ENCODE measurements at places on chromosomes 5 and 9.

- no peak for DNase-seq
These were observed 528.8 kb downstream of the CSNK1G3 start for GRCh38 chr5:124040799-124041198.

DNA sequence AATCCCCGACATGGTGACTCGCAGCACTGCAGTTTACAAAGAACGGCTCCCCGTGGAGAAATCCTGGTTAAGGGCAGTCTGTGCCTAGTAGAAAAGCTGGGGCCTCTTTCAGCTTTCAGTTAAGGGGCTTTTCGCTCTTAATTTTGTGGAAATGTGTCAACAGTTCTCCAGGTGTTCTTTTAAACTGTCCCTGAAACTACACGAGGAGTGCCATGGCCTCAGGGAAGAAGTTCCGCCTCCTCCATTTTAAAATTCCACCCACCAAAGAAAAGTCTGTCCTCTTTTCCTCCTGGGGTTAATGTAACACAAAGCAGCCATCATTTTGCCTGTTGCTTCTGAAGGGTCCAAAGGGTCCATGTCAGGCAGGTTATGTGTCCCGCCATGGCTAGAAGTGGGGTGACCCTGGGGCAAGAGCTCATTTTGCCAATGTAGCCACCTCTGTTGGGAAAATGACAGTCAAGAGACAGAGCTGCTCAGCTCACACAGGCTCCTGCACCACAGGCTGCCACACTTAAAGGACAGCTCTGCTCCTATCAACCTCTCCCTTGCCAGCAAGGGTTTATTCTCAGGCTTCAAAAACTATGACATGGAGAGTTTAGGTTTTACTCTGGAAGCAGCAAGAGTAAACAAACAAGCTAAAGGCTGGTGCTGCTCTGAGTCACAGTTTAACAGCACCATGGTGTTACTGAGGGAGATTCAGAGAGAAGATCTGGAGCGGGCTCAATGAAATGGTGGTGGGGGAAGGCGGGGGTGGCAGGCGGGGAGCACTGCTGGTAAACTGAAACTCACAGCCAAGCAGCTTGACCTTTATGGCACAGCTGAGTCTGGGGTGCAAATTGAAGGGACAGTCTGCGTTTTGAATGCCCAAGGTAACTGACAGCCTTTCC is 3.2 kb downstream of the WHRN start:
- no peak for DNase-seq

DNA sequence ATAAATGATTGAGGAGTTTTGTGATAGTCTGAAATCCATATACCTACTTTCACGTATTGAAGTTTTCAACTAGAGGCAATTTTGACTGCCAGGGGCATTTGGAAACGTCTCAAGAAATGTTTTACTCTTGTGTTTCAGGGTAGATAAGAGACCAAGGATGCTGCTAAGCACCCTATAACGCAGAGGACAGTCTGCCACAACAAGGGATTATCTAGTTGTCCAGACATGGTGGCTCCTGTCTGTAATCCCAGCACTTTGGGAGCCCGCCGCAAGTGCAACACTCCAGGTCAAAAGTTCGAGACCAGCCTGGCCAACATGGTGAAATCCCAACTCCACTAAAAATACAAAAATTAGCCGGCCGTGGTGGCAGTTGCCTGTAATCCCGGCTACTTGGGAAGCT is 133.7 kb upstream of the CCNG1 start:
- no peak for DNase-seq

- DNase-seq = no peak
These were observed 45.0 kb downstream of the SECISBP2 start for GRCh38 chr9:89363311-89363670.

DNA sequence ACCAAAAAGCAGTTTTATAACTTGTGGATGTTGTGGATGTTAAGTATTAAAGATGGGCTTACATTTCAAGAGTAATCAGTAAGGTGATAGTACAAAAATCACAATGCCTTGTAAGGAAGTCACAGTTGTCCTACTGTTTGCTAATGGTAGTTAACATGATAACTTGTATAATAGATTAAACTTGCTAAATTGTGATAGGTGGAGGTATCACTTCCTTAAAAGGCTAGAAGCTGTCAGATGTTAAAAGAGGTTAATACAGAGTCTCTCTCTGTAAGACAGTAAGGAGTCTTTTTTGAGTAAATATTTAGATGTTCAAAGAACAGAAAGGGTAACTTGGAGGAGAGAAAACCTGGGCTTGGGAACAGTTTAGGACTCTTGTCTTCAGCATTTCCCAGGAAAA is 14.2 kb upstream of the MACIR start:
- DNase-seq = no peak

- DNase-seq = no peak
These were observed 232.6 kb downstream of the MAST4 start for GRCh38 chr5:66828548-66829357.

- DNase-seq = no peak
These were observed 273.4 kb downstream of the KCNN2 start for GRCh38 chr5:114634967-114635901.

- DNase-seq = no peak
These were observed 6.7 kb downstream of the ECM2 start for GRCh38 chr9:92529124-92529523.

GRCh38 chr9:121529237-121529987 is 29.8 kb upstream of the GGTA1 start:
- DNase-seq = no peak

DNA sequence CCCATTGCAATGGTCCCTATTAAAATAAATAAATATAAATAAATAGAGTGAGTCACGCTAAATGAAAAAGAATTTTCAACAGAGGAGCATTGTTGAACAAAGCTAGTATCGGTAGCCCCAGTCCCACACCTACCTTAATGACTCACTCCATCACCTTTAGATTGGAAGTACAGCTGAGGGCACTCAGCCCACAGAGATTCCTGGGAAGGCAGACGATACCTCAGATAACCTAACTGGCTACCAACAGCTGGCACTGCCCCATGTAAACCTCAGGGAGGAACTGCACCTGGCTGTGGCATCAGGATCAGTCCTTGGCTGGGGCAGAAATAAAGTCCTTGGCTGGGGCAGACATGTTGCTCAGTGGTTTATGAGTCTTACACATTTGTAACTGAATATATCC is 49.3 kb downstream of the SPRY4 start:
- DNase-seq = no peak

DNA sequence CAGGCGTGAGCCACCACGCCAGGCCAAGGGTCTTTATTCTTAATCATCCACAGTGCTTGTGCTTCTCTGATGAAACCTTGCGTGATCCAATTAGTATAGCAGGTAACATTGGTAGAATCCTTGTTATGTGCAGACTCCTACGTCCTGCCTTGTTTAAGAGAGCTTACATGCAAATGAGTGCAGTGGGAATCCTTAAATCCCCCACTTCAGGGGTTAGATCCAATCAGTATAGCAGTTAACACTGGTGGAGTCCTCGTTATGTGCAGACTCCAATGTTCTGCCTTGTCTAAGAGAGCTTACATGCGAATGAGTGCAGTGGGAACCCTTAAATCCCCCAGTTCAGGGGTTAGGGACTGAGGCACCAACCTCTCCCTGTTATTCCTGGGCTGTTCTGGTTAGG is 193.4 kb downstream of the SEMA6A start:
- DNase-seq = no peak

- DNase-seq = no peak
These were observed 109.4 kb downstream of the ASTN2 start for GRCh38 chr9:117305454-117305853.

- DNase-seq = no peak
These were observed 26.8 kb upstream of the APC start for GRCh38 chr5:112710896-112711295.

- DNase-seq = no peak
These were observed 360.2 kb upstream of the GRIA1 start for GRCh38 chr5:153130296-153130695.

DNA sequence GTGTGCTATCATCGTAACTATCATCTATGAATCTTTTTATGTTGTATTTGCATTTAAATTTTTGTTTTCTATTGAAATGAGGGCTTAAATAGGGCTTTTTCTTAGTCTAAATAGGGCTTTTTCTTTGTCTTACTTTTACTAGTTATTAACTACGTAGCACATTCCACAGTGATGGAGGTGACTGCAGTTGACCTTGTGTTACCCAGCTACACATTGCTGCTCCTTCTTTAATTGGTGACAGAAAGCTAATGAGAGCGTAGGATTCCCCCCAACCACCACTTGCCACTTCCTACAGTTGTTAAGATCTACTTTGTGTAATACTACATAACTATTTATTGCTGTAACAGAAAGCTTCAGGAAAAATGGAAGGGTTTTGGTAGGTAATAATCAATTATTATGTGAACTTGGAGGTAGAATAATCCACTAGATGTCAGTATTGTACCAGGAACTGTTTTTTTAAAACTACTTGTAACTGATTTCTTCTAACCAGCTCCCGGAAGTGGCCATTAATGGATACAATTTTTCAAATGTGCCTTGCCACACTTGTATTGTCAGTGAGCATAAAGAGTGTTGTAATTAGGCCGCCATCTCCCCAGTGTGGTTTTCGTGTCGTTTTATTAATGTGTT is 18.0 kb downstream of the MTRR start:
- DNase-seq = no peak

DNA sequence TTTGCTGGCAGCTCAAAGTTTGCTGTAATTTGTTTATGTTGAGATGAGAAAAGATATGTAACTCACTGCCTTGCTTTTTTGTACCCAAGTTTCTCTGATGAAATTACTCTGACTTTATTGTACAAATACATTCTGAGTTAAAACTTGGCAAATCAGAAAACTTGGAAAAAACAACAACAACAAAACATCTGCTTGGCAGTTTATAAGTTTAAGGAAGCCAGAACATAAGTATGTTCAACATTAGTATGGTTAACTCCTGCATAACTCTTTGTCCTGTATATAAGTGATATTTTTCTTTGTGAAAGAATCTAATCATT is 233.1 kb downstream of the MAST4 start:
- no peak for DNase-seq

DNA sequence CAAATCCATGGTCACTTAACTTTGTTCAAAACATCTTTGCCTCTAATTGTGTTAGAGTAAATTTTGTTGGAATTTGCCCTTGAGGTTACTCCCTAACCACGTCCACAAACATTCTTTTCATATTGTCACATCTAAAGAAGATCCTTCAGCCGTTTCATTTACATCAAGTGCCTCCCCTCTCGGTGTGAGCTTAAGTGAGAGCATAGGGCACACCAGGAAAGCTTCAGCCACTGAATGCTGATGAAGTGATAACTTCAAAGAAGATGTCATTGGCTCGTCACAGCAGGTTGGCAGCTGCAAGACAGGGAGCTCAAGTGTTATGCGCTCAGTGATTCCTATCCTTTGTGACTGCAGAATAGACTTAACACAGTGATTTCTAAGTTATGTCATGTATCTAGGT is 49.6 kb upstream of the ADAMTS19 start:
- no peak for DNase-seq

- no peak for DNase-seq
These were observed 147.6 kb downstream of the GAPVD1 start for GRCh38 chr9:125409217-125409636.

DNA sequence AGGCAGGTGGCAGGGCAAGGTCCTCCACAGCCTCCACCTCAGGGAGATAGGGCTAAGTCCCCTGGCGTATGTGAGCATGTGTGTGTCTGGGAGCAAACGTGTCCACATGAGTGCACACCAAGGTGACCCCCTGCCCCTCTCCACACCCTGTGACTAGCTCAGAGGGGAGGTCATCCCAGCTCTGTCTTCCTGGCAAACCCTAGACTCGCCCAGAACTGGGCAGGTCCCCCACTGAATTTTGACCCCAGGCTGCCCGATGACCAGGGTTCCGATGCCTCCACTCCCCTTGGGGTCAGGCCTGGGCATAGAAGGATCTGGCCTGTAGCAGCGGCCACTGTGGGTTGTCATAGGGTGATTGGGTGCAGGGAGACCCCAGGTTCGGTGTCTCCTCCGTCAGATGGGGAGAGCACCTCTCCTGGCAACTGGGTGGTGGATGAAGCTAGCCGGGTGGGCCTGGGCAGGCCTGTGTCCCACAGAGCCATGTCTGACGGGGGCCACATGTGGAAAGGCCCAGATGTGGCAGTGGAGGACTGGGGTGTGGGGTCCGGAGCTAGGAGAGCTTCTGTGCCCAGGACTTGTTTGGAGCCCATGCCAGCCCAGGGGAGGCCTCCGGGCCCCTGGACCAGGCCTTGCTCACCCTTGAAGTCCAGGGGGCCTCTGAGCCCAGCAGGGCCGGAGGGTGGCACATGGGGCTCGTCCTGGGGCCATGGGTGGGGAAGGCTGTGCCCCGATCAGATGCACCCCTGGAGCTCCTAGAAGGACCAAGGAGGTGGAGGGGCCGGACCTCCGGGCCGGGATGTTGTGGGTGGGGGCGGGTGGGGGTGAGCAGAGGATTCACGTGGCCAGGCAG is 6.2 kb downstream of the DIPK1B start:
- no peak for DNase-seq

GRCh38 chr5:16987776-16988175 is 51.7 kb upstream of the MYO10 start:
- no peak for DNase-seq

GRCh38 chr5:179759581-179760551 is 27.2 kb downstream of the MAML1 start:
- DNase-seq = no peak

GRCh38 chr9:120507936-120508510 is 71.9 kb downstream of the CDK5RAP2 start:
- no peak for DNase-seq

DNA sequence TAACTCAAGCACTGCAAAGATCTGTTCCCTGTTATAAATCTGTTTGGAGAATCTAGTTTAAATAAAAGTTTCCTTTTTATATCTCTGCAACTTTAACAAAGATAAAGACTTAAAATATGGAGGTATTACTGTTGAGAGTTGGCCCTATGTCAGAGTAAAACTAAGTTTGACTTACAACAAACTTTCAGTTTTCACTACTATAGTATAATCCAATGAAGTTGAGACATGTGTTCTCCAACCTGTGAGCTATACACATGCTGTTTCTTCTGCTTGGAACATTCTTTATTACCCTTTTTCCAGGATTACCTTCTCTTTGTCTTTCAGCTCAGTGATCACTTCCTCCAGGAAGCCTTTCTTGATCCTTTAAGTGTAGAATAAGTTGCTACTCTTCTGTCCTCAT is 1109.3 kb downstream of the MAT2B start:
- DNase-seq = no peak

DNA sequence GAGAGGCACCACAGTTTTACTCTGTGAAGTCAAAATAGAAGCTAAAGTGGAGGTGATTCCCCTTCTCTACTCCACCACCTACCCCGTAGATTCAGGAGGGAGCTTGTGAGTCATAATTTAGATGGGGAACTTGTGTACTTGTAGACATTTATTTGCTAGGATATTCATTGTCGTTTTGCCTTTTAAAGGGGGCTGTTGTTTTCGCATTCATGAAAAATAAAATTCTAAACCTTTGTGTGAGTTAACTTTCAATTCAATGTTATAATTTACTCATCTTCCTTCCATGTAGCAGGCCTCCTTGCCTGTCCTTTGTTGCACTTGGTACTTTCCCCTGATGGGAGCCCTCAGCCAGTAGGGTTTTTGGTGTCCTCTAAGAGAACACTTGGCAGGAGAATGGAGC is 22.0 kb downstream of the SECISBP2 start:
- no peak for DNase-seq

- DNase-seq = no peak
These were observed 83.4 kb downstream of the MEGF10 start for GRCh38 chr5:127373858-127374491.

Measured in type B pancreatic cell (in vitro differentiated cells).